ENCODE measurements at places on chromosomes 7 and 10.

DNA sequence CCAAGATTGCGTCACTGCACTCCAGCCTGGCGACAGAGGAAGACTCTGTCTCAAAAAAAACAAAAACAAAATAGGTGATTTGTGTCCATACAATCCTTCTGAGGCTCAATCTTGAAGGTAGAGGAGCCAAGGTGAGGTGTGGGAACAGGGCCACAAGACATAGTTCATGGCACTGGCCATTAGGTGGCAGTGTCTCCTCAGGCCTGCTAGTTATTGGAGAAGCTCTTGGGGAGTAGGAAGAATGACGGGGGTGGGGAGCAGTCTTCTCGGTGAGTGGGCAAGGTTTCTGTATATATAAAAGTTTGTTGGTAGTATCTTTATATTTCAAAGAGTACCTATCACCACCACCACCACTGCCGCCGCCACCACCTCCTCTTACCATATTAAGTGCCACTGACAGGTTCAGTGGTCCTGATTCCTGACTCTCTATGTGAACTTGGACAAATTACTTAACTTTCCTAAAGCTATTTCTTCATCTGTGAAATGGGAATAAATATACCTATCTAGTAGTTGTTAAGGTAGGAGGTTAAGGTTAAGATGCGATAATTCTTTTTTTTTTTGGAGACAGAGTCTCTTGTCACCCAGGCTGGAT is 24.0 kb downstream of the CCSER2 start:
- DNase-seq, result no peak

- no peak for DNase-seq
Measured at GRCh38 chr10:63788152-63788821, 267.1 kb downstream of the REEP3 start.

DNA sequence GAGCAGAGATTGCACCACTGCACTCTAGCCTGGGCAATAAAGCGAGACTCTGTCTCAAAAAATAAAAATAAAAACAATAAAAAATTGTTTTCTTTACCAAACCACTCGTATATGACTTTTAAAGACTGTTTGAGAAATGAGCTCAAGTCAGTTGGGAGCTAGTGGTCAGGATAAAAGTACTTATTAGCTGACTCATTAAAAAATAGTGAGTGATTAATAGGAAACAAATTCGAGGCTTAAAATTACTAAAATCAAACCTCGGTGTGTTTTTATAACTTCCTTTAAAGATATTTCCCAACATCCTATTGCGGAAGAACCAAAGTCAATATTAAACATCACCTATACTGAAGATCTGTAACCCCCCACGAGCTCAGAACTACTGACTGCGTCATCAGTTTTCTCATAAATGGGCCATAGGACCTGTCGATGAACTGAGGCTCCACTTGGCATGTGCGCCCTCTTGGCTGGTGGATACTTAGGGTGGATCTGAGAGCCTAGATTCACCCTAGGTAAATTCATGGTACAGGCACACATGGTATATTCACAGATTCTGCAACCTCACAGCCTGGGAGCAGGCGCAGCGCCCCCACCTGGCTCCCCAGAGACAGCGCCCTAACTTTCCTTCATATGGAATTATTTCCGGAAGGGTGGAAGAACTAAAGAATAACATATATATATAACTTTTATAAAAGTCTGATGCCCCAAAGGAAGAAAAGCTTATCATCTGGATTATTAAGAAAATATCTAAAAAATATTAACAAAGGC is 9.2 kb downstream of the MKI67 start:
- DNase-seq, result no peak

- DNase-seq, result no peak
Measured at GRCh38 chr7:79880312-79880711, 254.3 kb upstream of the GNAI1 start.

DNA sequence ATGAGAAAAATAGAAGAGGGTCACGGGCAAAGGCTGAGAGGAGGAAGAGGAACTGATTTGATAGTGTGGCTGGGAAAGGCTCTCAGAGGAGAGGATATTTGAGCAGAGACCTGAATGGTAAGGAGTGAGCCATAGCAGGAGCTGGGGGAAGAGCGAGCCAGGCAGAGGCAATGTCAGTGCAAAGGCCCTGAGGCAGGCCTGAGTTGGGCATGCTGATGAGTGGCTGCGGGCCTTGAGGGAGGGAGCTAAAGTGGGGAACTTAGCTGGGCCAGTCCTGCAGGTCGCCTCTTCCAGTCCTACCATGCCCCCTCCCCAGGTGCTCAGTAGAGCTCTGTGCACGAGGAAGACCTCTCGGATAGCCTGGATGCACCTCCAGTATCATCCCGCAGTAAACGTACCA is 55.4 kb upstream of the FGFR2 start:
- no peak for DNase-seq

DNA sequence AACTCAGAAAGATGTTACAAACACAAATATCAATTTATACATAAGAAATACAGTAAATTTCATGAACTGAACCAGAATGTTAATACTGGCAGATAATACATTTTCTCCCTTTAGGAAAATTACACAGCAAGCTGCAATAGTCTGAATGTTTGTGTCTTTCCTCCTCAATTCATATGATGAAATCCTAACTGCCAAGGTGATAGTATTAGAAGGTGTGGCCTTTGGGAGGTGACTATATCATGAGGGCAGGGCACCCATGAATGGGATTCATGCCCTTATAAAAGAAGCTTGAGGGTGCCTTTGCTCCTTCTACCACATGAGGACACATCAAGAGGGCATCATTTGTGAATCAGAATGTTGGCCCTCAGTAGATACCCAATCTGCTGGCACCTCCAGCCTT is 64.3 kb upstream of the GPR22 start:
- no peak for DNase-seq

GRCh38 chr10:80996615-80997193 is 459.0 kb downstream of the SH2D4B start:
- DNase-seq, result no peak

- no peak for DNase-seq
Measured at GRCh38 chr10:78991187-78991586, 77.6 kb upstream of the ZMIZ1 start.

DNA sequence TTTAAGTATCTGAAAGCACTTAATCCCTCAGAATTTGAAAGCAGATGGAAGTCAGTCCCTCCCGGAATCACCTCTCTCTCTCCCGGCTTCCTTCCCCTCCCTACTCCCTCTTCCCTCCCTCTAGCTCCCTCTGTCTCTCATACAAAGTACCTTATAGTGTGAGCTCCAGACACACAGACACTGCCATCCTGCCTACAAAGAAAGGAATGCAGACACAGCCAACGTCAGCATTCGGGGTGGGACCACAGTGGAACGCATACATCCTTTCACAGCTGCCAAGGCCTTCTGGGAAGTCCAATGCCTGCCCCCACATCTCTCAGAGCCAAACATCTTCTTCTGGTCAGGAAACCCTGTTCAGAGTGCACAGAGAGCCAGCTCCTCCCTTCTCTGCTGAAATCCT is 9.3 kb downstream of the NOD1 start:
- no peak for DNase-seq

GRCh38 chr10:13972609-13973008 is 358.1 kb downstream of the FRMD4A start:
- DNase-seq, result no peak

DNA sequence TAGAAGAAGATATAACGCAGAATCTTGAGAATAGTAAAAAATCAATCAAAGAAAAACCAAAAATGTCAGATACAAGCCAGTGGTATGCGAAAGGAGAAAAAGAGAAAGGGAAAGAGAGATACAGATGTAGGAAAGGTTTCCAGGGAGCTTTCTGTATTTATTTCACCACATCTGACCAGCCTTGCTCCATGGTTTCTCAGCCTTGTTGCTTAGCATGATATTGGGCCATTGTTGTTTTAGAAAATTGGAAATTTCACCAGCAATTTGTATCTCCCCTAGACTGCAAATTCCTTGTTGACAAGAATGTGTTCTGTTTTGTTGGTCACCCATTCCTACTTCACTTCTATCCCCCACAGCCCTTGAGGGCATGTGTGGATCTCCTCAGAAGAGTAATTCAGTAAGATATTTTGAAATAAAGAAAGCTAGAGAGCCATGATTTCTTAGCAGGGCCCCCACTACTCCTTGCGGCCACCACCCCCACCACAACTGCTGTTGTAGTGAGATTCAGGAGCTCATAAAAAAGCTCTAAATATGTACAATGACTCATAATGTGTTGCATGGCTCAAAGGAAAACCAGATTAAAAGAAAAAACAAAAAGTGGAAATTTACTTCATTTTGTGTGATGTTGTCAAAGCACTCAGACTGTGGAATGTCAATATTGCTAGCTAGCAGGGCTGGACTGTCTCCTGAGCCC is 138.7 kb downstream of the CHRM2 start:
- no peak for DNase-seq

GRCh38 chr7:86788948-86789347 is 145.2 kb downstream of the GRM3 start:
- no peak for DNase-seq

GRCh38 chr7:50679218-50680007 is 103.3 kb downstream of the GRB10 start:
- no peak for DNase-seq

DNA sequence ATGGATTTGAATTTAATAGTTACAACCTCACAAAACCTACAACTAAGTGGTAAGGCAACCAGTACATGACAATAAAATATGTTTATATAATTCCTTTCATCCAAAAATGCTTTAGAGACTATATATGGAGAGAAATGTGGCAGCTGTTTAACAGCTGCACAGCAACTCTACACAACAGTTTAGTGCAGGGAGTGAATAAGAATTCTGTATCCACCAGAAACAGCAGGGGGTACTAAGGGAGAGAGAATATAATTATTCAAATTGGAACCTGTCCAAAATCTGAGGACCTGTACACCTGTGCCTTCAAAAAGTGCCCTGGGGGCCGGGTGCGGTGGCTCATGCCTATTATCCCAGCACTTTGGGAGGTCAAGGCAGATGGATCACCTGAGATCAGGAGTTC is 49.6 kb downstream of the POLL start:
- no peak for DNase-seq

GRCh38 chr7:104923010-104923421 is 91.0 kb upstream of the KMT2E start:
- no peak for DNase-seq

GRCh38 chr10:58064714-58065528 is 202.8 kb downstream of the IPMK start:
- DNase-seq, result no peak

GRCh38 chr10:102003541-102003940 is 52.4 kb downstream of the ARMH3 start:
- no peak for DNase-seq

DNA sequence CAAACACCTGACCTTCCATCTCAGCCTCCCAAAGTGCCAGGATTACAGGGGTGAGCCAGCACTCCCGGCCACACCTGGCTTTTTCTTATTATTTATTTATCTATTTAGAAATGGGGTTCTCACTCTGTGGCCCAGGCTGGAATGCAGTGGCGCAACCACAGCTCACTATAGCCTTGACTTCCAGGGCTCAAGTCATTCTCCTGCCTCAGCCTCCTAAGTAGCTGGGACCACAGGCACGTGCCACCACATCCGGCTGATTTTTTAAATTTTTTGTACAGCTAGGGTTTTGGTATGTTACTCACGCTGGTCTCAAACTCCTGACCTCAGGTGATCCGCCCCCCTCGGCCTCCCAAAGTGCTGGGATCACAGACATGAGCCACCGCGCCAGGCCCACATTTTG is 56.9 kb upstream of the MYL10 start:
- DNase-seq, result no peak

DNA sequence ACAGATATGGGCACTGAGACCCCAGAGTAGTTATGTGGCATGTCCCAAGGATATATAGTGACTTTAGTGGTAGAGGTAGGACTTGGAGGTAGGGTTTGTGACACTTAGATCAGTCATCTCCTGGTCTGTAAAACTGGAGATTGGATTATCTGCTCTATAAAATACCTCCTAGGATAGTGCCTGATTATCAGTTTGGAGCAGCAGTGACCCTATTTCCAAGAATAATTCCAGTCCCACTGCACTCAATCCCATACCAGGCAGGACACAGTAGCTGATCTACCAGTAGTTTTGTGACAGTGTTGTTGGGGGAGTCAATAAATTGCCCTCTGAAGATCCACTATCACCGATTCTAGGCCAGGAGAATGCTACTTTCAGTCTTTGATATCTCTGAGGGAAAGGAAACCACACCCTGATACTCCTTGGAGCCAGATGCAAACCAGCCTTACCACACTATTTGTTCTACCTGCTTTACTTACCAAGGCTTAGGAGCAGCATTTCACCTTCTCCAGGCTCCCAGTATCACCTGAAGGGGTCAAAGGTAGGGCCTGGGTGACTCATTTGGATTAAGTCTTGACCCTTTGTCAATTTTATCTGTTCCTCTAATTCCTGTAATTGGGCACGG is 30.6 kb downstream of the KMT2E start:
- DNase-seq, result no peak

DNA sequence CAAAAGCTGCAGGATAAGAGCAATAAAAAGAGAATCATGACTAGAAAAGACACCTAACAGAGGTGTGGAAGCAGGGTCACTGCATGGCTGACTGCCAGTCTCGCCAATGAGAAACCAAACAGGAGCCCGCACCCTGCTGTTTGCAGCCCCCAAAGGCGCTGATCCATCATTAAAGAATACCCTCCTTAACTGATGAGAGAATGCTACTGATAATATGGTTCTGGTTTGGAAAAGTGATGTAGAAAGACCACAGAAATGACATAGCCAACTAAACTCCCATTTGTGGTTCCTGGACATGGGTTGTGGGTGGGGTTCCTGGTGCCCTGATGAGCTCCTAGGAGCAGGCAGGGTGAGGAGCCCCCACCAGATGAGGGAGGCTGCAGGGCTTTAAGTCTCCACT is 207.4 kb downstream of the TNS3 start:
- no peak for DNase-seq

DNA sequence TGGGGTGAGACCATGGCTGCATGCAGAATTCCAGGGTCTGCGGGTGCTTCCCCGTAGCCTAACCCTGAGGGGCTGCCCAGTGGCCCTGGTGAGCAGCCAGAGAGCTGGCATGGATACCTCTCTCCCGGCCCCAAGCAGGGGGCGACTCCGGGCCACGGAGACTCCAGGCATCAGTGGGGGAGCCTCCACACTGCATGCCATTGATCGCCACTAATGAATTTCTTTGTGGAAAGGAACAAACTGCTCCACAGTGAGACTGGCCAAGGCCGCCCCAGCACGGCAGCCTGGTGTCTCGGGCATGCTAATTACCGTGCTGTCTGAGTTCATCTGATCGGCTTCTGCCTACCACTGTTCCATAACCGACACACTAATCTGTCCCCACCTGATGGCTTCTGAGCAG is 184.4 kb downstream of the GRID1 start:
- DNase-seq, result no peak

DNA sequence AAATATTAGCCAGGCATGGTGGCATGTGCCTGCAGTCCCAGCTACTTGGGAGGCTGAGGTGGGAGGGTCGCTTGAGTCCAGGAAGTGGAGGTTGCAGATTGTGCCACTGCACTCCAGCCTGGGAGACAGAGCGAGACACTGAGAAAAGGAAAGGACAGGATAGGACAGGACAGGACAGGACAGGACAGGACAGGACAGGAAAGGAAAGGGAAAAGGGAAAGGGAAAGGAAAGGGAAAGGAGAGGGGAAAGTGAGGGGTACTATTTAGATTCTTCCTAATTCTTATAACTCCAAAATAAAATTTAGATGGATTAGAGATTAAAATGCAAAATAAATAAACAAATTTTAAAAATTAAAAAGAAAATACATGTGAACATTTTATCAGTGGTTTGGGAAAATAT is 58.7 kb downstream of the PIK3AP1 start:
- no peak for DNase-seq

- no peak for DNase-seq
Measured at GRCh38 chr10:75935240-75935639, 503.8 kb downstream of the LRMDA start.
